ENCODE measurements at places on chromosomes 5 and 9.

- peak; percentile 82 for DNase-seq
These were observed 182.7 kb downstream of the GNAQ start for GRCh38 chr9:77848897-77849296.

DNA sequence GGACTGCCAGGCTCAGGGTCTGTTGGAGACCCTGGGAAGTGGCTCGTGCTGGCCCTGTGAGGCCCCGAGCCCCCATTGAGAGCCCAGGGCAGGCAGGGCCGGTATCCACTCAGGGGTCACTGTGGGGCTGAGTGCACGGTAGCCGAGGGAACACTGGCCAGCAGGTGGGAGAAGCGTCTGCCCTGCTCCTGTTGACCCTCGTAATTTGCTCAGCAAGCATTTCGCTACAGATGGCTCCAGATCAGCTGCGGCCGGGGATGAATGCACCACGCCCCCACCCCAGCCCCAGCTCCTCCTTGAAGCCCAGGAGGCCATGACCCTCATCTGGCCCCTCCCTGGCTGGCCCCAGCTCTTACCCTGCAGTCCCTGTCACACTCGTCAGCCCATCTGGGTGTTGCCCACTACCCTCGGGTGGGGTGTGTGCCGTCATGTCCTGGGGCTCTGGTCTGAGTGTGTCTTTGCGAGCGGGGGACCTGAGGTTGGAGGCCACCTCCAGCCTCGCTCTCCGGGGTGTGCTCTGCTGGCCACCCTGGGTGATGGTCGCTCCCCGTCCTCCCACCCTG is 6.1 kb upstream of the NRARP start:
- no peak for DNase-seq

DNA sequence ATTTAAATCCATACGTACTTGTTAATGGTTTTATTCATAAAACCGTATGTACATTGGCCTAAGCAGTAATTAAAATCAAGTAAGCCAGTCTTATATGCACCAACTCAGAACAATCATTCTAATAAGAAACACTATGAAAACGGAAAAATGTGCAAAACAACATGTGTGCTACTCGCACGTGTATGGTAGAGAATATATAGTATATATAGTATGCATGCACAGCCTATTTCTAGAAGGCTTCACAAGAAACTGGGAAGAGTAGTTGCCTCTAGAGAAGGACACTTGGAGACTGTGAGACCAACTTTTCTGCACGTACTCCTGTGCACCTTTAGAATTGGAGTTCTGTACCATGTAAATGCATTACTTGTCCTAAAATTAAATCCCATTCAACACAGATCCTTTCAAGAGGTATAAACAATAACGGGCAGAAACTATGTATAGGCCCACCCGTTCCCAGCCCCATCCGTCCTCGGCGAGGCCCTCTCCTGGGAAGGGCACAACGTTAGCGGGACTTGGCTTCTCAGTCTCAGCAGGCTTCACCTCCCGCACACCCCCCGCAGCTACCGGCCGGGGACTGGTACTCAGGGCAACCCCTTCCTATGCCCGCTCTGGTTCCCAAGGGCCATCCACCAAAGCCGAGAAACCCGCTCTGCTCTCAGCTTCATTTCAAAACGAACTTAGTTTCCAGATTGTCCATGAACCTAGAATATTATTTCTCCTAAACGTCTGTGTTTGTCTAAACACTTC is 2.0 kb downstream of the CDC14B start:
- no peak for DNase-seq

DNA sequence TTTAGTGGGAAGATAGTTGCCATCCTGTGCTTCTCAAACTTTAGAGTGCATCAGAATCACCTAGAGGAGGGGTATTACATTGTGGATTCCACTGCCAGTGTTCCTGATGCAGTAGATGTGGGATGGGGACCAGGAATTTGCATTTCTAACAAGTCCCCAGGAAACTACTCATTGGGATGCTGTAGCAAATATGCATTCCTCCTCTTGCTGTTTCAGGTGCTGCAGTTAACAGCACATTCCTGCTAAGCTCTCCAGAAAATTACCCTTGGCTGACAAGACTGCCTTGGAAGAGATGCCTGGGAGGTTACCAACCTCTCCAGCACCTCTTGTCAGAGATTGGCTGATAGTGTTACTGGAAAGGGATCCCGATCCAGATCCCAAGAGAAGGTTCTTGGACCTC is 270.5 kb downstream of the OSTF1 start:
- no peak for DNase-seq

DNA sequence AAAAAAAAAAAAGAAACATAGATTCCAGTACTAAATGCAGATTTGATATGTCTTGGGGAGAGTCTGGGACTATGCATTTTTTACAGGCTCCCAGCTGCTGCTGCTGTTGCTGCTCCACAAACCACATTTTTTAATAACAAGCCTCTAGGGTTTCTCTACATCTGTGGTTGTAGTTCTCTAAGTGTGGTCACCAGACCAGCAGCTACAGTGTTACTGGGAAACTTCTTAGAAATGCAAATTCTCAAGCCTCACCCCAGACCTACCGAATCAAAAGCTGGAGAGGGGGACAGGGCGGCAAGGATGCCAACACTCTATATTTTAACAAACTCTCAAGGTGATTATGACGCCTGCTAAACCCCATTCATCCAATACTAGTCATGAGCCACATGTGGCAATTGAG is 293.4 kb upstream of the PTGER4 start:
- no peak for DNase-seq

GRCh38 chr5:105168806-105169205 is 1606.2 kb upstream of the NUDT12 start:
- no peak for DNase-seq

DNA sequence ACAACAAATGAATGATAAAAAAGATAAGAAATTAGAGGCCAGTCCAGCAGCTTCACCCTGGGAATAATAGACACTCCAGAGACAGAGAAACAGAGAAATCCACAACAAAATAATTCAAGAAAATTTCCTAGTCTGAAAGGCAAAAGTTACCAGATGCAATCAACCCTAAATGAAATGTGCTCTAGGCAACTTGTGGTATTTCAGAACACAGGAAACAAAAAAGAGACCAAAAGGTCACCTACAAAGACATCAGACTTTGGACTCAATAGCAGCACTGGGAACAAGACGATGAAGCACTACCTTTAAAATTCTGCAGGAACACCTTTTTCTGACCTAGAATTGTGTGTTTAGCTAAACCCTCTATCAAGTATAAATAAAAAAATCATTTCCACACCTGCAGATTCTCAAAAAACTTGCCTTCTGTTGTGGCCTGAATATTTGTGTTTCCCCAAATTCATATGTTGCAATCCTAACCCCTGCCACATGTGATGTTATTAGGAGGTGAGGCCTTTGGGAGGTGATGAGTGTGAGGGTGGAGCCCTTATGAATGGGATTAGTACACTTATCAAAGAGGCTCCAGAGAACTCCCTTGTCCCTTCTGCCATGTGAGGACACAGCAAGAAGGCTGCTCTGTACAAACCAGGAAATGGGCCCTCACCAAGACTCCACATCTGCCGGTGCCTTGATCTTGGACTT is 5.9 kb upstream of the MAPK9 start:
- DNase-seq: peak; percentile 45
